Iris pigment epithelial cell (primary cell): ENCODE measurements at places on chromosomes 1 and 21.

DNA sequence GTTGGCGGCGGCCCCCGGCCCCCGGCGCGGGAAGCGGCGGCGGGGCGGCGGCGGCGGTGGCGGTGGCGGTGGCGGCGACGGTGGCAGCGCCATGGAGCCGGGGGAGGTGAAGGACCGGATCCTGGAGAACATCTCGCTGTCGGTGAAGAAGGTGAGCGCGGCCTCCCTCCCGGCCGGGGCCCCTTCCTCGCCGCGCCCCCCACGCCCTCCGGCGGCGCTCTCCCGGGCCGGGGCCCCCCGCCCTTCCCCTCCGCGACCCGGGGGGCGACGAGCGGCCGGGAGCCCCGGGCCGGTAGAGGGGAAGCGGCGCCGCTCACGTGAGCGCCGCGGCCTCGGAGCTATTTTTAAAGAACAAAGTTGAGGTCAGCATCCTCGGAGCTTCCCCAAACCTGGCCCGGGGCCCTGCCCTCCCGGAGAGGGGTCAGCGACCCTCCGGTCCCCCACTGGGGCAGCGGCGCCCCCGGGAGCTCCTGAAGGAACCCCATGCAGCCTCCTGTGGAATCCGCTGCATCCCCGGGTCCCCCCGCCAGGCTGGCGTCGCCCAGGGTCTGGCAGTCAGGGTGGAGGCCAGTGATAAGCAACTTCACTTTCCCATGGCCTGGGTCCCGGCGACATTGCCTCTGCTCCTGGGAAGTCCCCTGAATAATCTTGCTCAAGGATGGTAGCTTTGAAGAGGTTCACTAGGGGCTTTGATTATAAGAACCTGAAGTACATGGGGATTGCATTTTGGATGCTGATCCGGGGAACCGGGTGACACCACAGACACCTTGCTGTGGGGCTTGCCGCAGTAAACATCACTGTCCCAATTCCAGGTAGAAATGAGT lies 560 bp downstream of the PLEKHM2 start:
- peak; percentile 28 for DNase-seq

DNA sequence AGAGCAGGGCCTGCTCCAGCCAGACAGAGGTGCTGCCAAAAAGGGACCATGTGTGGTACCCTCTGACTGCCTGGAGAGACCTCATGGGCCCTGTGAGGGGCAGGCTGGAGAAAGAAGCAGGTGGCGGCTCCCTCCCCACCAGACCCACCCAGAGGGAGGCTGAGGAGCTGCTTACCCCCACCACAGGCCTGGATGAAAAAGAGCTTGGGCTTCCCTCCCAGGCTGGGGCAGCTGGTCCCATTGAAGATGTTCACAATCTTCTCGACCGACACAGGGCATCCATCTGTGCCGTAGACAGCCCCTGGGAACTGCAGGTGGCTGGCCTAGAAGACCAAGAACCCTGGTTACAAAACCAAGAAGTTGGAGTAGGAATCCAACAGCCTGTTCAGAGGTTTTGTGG lies 19.6 kb downstream of the CASP9 start:
- no peak for DNase-seq

DNA sequence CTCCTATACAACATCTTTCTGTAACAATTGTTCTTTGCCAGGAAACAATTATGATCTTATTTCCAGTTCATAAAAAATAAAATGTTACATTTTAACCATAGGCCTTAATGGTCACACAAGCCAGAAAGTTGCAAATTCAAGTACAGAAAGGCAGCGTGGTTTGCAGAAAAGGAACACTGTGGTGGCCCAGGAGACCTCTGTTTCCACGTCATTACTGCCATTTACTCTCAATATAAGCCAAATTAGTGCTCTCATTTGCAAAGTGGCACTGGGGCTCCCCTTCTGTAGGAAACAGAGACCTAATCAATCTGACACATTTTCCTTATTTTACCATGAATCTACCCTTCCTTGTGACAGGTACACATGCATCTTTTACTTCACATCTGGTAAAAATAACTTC lies 79.3 kb upstream of the TLR5 start:
- DNase-seq: no peak

- DNase-seq: no peak
Measured at GRCh38 chr1:203051841-203052324, 25.6 kb downstream of the PPFIA4 start.

GRCh38 chr1:72530646-72531045 lies 248.3 kb upstream of the NEGR1 start:
- peak; percentile 1 for DNase-seq

DNA sequence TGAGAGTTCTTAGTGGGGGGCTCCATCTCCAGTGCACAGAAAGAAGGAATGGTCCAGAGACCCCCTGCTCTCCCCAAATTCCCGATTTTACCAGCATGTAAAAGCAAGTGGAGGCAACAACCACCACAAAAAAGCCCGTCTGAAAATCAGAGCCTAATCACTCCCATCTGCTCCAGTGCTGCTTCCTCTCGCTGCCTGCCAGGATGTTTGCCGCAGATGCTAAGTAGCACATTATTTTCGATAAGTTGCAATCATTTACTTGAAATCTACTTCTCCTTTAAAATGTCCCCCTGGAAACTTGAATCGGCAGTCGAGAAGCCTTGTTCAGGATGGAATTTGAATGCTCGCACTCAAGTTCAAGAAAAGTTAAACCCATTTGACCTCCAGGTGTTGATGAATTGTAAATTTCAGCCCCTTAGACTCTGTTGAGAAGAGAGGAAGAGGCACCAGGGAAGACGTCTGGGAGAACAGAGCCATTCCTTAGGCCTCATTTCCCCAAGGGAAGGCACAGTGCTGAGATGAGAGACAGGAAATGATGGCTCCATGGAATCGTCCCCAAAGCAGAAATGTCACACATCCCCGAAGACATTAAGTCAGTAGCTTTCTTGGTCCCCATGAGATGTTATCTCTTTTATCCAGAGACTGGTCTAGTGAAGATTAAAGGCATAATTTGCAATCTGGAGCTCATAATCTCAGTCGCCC lies 221.3 kb downstream of the PBX1 start:
- no peak for DNase-seq

DNA sequence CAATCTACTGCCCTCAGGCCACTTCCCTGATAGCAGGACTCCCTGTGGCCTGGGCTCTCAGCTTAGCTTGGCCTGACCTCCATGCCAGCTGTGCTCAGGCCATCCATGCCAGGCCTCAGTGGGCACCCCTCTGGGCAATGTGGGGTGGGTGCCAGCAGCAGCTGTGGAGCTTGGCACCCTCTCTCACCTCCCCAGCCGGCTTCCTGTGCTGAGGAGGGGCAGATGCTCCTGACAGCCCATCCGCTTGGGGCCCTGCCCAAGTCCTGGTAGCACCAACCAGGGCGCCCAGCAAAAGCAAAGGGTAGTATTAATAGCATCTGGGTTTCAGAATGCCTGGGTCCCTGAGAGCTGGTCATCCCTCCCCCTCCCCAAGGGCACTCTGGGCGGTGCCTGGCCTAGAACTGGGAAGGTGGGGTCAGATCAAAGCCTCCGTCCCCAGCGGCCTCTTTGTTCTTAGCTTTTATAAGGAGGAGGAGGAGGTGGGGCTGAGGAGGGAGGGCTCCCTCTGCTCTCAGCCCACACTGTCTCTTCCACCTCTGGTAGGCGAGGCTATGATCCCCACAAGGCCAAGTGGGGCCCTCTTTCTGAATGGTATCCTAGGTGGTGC lies 6.1 kb downstream of the EFNA4 start:
- no peak for DNase-seq

- no peak for DNase-seq
Measured at GRCh38 chr1:211641044-211641800, 34.2 kb downstream of the NEK2 start.

DNA sequence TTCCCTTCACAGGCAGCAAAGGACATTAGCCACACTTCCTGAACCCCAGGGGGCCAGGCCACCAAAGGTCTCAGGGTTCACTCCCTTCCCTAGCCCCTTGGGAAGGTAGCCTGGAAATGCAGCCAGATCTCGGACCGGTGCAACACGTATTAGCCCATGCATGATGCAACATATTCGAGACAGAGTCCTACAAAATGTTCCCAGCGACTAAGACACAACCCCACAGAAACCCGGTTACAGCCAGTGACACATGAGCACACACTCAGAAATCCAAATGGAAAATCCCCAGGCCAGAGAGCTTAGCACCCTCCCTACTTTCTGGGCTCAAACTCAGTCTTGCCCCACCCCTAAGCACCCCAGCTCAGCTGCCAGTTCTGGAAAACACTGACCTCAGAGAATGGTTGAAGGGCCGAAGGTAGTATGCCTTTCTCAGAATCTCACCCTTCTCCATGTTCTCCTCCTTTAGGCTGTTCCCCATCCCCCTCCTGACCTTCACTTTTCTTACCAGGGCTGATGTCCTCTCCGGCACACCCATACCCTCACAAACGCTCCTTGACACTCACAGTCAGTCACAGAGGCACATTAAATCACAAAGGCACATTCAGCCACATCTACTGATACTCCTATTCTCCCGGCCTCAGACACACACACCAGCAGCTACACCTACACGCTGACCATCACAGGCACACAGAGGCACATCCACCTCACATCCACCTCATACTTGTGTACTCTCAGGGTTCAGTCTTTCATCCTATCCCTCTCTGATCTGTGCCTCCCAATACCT lies at the start of gene TSPAN1:
Gene TSPAN1, plus strand, starts transcription at position 640 of the 784 bp plus-strand sequence. CDS start 6,021 bp downstream, outside the sequence.
- peak; percentile 23 for DNase-seq

DNA sequence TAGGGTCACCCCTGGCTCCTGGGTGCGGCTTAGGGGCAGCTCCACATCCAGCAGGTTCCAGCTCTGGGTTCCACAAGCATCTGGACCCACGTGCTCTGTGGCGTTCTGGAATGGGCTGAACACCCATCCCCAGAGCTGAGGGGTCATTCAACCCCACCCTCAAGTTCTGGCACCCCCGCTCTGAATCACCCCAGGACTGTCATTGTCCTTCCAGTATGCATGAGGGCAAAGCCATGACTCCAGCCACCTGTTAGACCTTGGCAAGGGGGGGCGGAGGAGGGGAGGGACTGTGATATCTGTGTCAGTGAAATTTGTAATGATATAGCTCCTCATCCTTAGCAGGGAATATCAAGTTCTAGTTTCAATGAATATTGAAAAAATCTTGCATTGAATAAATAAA lies 12.3 kb downstream of the INSRR start:
- DNase-seq: no peak

DNA sequence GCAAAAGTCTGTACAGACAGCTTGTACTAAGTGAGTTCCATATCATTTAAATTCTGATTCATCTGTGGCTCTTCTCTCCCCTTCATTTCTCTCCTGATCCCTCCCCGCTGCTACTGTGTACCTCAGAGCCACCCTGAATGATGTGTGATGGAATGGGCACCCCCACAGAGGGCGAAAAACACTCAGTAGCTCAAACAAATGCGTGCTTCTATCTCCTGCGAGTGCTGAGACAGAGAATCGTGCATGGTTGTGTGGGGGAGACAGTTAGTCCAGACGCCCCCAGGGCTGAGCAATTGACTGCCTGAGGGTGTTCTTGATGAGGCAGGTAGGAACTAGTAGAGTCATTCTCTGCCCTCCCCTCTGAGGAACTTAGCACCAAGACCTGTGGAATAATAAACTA lies 269.8 kb downstream of the ZNF648 start:
- no peak for DNase-seq

GRCh38 chr1:111212634-111213335 lies 12.3 kb upstream of the DENND2D start:
- DNase-seq: no peak

DNA sequence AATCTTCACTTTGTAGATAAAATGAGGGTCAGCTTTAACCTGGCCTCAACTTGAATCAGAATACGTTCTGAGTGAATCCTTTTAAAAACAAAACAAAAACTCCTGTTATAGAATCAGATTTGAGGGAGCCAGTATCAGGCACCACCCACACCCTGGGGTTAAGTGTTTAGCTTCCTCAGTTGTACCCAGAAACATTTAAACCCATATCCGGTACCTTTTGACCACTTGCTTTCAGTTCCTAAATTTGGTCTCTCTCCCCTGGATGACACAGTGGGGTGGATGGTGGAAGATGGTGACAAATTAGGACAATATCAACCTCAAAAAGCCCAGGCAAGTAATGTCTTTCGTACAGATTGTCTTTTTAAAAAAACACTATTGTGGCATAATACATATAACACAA lies 10.4 kb downstream of the KLHDC7A start:
- DNase-seq: no peak

- DNase-seq: peak; percentile 73
Measured at GRCh38 chr1:79859212-79859948, 852.9 kb upstream of the ADGRL4 start.

GRCh38 chr21:20789729-20790500 lies 208.3 kb upstream of the NCAM2 start:
- peak; percentile 4 for DNase-seq

- DNase-seq: no peak
Measured at GRCh38 chr1:14015917-14016316, 315.9 kb downstream of the PRDM2 start.

DNA sequence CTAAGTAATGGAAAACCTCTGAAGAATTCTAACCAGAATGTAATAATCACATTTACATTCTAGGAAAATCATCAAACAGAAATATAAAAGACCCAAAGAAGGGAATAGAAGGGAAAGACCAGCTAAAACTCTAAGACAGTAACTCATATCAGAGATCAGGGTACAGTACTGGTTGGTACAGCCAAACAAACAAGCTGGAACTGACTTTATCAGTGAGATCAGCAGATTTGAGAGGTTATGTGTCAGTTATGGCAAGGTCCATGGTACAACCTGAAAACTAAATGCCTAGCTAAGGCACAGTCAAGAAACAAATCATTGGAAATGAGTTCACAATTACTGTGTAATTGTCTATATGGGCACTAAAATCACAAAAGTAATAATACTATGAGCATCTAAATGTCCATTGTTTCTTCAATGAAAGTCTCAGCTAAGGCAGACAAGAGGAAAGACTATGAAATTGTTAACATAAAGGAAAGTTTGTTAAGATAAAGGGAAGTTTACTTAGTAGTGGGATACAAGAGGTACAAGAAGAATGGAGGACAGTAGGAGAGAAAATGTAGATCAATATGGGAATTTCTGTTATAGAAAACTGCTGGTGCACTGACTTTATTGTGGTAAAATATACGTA lies 75.8 kb downstream of the TRIM33 start:
- peak; percentile 23 for DNase-seq

DNA sequence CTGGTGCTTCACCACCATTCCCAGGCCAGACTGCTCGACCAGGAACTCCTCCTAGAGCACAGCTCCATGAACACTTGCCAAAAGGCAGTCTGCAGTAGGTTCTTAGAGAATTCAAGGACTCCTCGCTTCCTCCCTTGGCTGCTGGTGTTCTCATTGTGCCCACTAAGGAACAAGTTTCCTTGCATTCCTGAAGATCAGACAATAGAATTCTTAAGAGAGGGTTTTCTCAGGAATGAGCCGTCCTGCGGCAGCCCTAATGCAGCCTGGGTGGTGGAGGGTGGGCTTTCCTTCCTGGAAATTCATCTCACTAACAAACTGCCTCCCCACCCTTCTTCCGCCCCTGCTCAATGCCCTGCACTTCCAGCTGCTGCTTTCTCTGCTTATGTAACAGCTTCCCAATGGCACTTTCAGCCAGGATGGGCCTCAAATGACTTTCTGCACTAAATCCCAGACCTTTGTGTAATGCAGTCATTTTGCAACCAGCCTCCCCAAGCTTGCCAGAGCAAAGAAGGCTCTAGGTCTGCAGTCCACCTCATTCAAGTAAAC lies 287.9 kb downstream of the PLPP3 start:
- no peak for DNase-seq
